ENCODE measurements at places on chromosomes 7 and 10. TPM values are rescaled to one million over a fixed set of nuclear protein-coding genes. Genes with fewer than 3 reads are reported as not detected.

MRC1 gene
- polyA plus RNA-seq: 29.3 TPM

NUDT13 gene
- 2.4 TPM for polyA plus RNA-seq

C10orf143 gene
- polyA plus RNA-seq: 6.9 TPM

GRID2IP gene
- polyA plus RNA-seq: 0.25 TPM

HTRA1 gene
- 465 TPM for polyA plus RNA-seq

ANXA8 gene
- not detected for polyA plus RNA-seq

DPYSL4 gene
- not detected for polyA plus RNA-seq

EPHA1 gene
- polyA plus RNA-seq: 0.20 TPM

NPTX2 gene
- 6.6 TPM for polyA plus RNA-seq

GHRHR gene
- 3.3 TPM for polyA plus RNA-seq

IFIT1B gene
- not detected for polyA plus RNA-seq

LMOD2 gene
- polyA plus RNA-seq: not detected

HGF gene
- 9.9 TPM for polyA plus RNA-seq

FEZF1 gene
- not detected for polyA plus RNA-seq

OGDHL gene
- not detected for polyA plus RNA-seq

C7orf33 gene
- polyA plus RNA-seq: not detected

GPR158 gene
- polyA plus RNA-seq: not detected

IL6 gene
- polyA plus RNA-seq: 6.9 TPM

NSUN5 gene
- 16.4 TPM for polyA plus RNA-seq

RNF133 gene
- 0.46 TPM for polyA plus RNA-seq

LFNG gene
- 5.8 TPM for polyA plus RNA-seq

TMEM270 gene
- polyA plus RNA-seq: not detected

SRGN gene
- polyA plus RNA-seq: 176 TPM

MCM10 gene
- polyA plus RNA-seq: not detected

LIPM gene
- not detected for polyA plus RNA-seq

Data from aorta (tissue), 5 donors.